ENCODE measurements at places on chromosomes 3 and 15.
A peak's percentile ranks its signal among the peaks of the same experiment; 100 is the strongest.

GRCh38 chr3:8368598-8368997 lies 133.0 kb upstream of the LMCD1 start:
- DNase-seq: no peak

DNA sequence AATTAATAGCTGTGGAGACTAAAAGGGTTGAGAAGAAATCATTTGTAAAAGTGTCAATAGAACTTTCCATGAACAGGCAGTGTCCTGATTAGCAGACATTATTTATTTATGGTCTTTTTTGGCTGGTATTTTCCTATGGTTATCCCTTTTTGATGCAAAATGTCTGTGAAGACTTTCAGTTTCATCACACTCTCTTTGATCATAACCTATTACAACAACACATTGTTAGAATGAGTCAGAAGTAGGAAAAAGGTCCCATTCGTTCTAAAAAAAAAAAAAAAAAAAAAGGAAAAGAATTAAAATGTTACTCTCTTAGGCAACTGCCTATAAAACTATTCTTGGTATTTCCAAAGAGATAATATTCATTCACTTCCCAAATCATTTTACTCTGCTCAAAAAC lies 62.1 kb downstream of the SLC49A4 start:
- DNase-seq: no peak

DNA sequence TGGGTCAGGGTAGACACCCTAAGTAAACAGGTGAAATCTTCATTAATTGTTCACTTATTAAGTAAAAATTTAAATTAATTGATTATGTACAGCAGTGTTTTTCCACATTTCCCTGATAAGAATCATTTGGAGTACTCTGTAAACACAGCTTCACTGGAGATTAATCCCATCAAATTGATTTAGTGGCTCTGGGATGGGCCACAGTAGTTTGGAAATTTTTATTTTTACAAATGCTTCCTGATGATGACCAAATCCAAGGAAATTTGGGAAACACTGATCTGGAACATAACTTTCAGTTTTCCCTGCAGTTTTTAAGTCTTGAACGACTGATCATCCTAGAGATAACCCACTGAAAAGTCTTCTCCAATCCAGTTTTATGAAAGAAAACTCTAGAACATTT lies 18.8 kb upstream of the RPLP1 start:
- no peak for DNase-seq

DNA sequence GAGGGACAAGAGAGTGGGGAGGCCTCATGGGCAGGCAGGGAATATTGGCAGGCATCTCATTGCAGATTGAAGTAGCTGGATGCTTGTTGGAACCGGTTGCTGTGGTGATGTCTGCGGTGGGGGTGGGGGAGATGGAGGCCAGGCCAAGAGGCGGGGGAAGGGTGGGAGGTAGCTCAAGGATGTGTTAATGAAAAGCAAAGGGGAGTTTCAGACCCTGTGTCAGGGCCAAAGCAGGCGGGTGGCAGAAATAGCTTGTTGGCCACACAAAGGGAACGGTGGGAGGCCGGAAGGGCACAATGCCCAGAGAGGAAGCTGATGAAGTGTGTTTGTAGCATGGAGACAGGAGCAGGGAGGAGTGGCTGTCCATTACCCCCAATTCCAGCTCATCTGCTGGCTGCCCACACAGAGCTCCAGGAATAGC lies 28.0 kb downstream of the CCDC33 start:
- no peak for DNase-seq

- no peak for DNase-seq
These were observed 26.1 kb downstream of the GASK1A start for GRCh38 chr3:43005253-43005652.

DNA sequence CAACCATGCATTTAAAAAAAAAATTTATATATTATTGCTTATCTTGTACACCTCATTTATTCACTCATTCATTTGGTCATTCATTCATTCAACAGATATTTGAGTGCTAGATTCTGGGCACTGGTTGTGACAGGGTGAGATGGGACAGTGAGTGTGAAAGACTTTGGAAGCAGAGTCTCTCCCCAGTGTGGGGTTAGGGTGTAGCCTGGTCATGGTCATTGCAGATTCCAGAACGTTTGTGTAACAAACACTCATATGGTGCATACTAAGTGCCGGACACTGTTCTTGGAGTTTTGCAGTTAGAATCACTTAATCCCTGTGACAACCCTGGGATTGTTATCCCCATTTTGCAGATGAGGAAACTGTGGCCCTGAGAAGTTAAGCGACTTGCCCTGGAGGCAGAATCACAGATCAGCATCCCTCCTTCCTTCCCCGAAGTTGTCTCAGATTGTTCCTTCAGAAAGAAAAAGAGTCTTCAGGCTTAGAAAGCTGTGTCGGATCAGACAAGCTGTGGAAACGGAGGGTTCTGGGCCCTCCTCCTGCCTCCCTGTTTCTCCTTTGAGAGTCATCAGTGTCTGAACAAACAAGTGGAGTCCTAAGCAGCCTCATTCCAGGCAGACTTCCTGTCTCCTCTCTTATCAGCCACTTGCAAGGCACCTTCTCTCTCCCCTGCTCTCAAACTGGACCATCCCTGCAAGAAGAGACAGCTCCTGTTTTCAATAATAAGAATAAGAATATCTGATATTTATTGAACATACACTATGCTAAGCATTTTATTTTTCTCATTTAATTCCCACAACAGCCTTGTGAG lies 6.3 kb downstream of the LOXL1 start:
- DNase-seq: no peak

GRCh38 chr3:140406655-140407054 lies 271.2 kb upstream of the TRIM42 start:
- no peak for DNase-seq

- DNase-seq: no peak
These were observed 111.0 kb downstream of the ADAMTS17 start for GRCh38 chr15:100230784-100231183.

DNA sequence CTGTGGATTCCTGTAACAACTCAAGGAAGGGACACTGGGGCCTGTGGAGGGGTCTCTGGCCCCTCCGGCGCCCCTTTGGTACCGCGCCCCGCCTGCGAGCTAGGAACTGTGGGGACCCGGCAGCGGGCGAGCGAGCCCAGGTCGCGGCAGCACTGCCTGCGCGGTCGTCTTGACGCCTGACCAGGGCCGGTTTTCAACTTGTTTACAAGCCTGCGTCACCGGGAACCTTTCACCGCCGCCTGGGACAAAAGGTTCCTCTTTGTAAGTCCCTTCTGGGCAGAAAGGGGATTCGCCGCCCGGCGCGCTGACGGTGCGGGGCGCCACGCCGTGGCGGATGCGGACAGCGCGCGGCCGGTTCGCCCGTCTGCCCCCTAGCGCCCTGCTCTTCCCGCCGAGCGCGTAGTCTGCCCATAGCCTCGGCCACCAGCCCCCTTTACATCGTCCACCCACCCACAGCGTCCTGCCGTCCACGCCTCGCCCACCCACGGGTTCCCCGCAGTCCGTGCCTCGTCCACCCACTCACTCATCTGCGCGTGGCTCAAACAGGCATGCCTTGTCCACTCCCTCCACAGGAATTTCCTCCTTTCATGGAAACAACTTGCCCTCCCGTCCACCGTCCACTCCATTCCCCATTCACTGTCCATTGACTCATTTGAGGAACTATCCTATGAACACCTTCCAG lies 5.5 kb upstream of the CFAP100 start:
- peak; percentile 40 for DNase-seq

GRCh38 chr3:107675233-107675900 lies 152.6 kb downstream of the BBX start:
- no peak for DNase-seq

DNA sequence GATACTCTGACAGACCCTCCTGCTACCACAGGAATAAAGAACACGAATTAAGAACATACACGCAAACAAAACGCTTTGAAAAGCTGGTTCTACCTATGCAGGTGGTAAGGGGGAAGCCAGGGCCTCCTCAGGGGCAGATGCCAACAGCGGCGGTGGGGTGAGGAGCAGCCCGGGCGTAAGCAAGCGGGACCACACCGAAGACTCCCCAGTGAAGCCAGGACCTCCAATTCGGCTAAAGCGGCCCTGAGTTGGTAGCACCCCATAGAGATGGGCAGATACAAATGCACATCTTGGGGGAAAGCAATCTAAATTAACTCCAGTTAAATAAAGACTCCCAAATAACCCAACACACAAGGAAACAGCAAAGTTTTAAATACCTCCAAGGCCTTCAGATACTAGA lies 32.4 kb downstream of the NIPA2 start:
- no peak for DNase-seq

DNA sequence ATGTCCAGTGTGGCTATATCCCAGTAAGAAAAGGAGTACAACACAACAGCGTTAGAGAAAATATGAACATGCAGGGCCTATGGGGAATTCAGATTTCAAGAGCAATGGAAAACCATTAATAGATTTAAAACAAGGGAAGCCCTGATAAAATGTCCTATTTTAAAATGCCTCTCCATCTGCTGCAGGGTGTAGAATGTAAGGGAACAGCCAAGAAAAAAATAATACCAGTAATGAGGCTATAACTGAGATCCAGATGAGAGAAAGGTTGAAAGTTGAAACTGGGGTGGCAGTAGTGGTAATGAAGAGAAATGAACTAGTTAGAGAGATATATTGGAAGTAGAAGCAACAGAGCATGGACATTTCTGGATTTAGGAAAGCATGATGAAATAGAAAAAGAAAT lies 226.1 kb downstream of the KCNMB2 start:
- DNase-seq: no peak

GRCh38 chr3:94323596-94323995 lies 260.7 kb downstream of the NSUN3 start:
- no peak for DNase-seq

- DNase-seq: no peak
These were observed 61.6 kb upstream of the MAP4 start for GRCh38 chr3:48077815-48078214.

GRCh38 chr15:59595434-59595915 lies 16.1 kb upstream of the GCNT3 start:
- no peak for DNase-seq

GRCh38 chr3:123169930-123170329 lies 31.8 kb upstream of the SEC22A start:
- no peak for DNase-seq

DNA sequence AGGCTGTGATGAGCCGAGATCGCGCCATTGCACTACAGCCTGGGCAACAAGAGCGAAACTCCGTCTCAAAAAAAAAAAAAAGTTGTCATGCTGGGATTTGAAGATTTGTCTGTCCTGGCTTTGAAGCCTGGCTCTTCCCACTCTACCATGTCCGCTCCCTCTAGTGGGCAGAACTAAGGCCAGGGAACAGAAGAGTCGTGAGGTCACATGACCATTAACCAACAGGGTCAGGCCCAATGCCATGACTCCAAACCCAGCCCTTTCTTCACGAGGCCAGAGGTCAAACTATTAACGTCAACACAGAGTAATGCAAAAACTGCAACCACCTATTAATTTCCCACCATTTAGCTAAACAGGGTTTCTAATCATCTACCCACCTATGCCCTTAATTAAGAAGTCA lies 212.1 kb downstream of the ADAMTS17 start:
- no peak for DNase-seq

DNA sequence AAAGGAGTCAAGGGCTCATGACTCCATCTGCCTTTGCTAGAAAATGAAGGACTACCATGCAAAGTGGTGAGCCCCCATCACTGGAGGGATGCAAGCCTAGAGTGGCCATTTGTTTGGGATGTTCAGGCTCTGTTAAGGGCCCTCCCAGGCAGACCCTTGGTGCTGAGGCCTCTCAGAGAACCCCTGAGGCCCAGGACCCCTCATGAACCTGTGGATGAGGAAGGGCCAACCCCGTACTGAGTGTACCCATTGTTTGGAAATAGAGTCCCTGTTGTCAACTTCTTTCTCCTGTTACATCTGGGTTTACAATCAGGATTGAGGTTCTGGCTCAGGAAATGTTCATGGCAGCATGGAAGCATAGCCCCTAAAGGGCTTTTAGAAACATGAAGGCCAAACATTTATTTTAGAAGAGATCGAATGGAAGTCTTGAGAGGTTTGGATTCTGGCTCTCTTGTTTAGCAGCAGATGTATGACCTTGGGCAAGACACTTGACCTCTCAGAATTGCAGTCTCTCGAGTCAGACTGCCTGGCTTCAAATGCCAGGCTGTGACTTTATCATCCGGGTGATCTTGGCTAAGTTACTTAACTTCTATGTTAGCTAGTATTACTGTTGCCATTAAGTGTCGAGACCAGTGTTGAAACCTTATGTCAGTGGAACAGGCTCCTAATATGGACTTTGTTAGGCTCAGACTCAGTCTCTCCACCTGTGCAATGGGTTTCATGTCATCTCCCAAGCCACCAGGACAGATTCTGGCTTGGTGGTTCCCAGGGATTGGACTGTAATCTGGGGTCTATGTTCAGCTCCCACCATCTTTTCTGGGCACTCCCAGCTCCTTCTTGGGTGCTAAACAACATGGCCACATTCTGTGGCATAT lies 12.4 kb downstream of the ITGA11 start:
- no peak for DNase-seq

GRCh38 chr3:25592510-25592968 lies 72.2 kb downstream of the TOP2B start:
- peak; percentile 8 for DNase-seq

- no peak for DNase-seq
These were observed 416.8 kb upstream of the NAALADL2 start for GRCh38 chr3:174442302-174442682.

- no peak for DNase-seq
These were observed 72.7 kb downstream of the GSK3B start for GRCh38 chr3:120021523-120021922.

DNA sequence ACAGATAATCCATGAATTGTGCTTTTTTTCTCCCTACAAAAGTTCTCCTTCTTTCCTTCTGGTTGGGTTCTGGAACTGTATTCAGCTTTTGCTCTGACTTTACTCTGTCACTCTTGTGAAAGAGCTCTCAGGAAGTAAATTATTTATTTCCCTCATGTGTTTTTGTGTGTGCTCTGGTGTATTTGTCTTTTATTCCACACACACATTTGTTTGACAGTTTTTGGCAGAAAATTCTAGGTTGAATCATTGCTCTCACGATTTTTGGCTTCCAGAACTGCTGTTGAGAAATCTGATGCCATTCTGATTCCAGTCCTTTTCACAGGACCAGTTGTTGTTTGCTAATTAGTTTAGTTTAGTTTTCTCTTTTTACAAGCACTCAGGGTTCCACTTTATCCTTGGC lies 172.8 kb downstream of the PLCH1 start:
- no peak for DNase-seq

GRCh38 chr15:27480141-27480530 lies 509.2 kb downstream of the GABRG3 start:
- DNase-seq: no peak

DNA sequence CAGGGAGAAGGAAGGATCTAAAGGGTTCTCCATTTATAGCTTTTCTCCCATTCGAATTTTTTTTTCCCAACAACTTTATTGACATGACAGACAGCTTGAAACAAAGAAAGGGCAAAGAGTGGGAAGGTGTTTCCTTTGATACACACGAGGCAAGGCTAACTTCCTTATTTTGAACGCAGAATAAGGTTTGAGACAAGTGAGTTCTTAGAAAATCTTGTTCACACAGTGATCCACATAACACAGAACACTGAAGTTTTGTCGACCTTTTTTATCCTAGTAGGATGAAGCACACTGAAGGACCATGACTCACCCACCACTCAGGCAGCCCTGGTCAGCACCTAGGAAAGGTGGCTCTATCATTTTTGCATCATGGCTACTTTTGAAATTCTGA lies 425.8 kb upstream of the MDFIC2 start:
- DNase-seq: no peak

Data from stimulated activated CD4-positive, alpha-beta T cell treated with anti-CD3 and anti-CD28 coated beads, Interleukin-1b, Interleukin-23, amount 100 ng/mL, for 48 hours (primary cell).